Cerebellar cortex (tissue), 1 donor: ENCODE measurements at places on chromosomes 4 and X.

DNA sequence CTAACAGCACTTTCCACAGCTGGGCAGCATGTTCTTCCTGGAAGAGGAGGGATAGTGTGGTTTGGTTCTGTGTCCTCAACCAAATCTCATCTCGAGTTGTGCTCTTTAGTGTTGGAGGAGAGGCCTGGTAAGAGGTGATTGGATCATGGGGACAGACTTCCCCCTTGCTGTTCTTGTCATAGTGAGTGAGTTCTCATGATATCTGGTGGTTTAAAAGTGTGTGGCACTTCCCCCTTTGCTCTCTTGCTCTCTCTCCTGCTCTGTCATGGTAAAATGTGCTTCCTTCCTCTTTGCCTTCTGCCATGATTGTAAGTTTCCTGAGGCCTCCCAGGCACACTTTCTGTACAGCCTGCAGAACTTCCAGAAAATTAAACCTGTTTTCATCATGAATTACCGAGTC is 133.7 kb upstream of the NDP start:
- no peak for DNase-seq

GRCh38 chr4:141513866-141514265 is 122.5 kb upstream of the IL15 start:
- DNase-seq: no peak

GRCh38 chr4:144267084-144267483 is 126.6 kb upstream of the GYPA start:
- no peak for DNase-seq

DNA sequence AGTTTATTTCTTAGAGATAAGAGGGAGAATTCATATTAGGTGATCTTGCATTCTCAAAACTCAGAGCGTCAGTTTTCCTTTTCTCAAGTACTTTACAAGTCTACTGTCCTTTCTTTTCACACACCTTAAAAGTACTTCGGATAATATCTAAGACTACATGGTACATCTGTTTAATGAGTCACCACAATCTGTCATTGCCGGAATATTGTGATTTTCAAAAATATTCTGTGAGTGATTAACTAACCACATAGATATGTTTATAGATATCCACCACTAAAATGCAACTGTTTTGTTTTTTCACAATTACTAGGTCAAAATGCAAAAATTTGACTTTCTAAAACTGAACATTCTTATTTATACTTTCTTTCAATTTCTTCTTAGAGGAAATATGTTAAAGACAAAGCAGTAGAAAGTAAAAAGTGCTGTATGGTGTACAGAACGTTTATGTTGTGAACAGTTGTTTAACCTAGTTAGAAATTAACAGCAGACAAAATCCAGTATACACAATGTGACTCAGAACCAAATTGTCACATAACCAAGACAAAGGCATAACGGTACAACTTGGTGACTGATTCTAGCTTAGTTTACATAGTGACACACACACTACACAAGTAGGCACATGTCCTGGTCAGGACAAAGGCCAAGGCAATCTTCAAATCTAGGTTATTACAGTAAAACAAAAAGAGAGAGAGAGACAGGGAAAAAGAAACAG is 482.9 kb downstream of the NAF1 start:
- DNase-seq: no peak

DNA sequence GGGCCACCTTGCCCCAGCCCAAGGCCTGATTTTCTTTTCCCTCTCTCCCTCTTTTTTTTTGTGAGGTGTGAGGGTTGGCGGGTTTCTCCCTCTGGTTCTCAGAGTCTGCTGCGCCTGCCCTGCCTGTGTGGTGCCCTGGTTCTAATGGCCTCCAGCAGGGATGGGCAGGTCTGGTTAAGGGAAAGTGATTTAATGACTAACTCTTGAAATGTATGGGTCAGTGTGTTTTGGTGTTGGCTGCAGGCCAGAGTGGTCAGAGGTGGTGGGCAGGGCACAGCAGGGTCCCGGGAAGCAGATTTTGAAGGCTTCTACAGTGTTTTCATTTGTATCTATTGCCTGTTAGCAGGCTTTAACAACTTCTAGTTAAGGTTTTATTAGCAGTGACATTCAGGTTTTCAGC is 39.0 kb downstream of the JADE1 start:
- DNase-seq: no peak

DNA sequence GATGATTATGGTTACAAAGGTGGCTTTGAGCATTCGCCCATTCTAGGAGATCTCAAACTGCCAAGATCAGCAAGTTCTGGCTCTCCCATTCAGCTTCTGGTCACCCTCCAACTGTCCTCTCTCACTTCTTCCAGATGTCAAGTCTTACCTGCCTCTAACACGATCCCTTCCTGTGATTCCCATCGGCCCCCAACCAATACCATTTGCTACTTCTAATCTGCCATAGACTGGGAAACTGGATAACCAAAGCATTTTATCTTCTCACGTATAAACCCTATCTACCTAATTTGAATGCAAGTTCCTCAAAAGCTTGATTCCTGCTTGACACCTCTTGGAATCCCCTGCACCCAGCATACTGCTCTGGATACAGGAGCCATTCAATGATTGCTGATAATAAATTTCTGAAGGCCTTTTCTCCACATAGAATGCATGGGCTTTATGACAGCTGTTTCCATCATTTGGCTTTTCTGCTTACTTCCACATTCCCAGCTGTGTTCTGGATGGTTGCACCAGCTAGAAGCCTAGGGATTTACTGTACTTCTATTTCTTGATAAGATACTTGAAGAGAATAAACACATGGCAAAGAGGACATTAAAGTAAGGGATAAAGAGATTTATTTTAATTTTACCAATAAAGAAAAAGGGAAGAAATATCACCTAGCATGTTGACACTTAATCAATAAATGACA is 9.6 kb downstream of the GPC4 start:
- DNase-seq: no peak

DNA sequence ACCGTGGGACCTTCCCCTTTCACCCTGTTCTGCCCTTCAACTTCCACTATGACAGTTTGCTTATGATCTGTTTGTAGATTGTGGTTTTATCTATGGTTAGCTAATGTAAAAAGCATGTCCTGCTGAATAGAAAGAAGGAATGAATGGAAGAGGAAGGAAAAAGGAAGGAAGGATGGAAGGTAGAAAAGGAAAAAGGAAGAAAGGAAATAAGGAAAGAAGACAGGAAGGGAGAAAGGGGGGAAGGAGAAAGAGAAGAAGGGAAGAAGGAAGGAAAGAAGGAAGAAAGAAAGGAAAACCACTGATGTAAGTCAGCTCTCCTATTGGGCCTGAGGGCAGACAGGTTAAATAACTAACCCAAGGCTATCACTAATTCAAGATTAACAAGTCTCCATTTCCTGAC is 319.1 kb upstream of the KLF3 start:
- no peak for DNase-seq

DNA sequence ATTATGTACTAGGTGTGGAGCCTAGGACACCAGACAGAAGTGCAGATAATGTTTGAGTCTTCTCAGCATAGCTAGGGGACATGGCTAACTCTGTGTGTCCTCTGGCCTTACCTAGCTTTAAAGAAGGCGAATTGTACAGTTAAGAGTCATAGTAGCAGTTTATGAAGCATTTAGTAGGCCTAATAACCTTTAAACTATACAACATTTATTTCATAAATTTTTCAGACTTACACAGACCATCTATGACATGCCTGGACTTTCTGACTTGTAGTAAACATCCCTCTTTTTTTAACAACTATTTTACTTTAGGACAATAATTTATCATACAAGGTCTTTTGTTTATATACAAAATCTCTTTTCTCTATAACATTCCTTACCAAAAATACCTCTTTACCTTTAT is 37.4 kb downstream of the ETNPPL start:
- DNase-seq: no peak

DNA sequence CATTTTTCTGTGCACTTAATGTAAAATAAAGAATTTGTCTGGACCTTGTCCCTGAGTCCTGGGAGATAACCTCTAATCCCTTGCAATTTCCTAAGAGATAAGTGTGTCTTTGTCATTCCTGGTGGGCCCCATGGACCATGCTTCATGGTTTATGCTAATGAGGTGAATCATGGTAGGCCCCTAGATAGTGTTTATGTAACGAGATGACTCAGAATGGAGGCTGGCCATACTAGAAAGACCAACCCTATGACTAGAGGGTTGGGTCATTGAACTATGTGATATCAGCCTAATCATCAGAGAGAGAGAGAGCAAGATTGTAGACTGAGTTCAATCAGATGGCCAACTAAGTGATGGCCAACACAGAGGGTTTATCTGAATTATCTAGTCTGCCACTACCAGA is 64.2 kb upstream of the NHSL2 start:
- no peak for DNase-seq
